ENCODE measurements at places on chromosomes 1 and 21.

GRCh38 chr1:40386359-40386723 lies 12.8 kb downstream of the SMAP2 start:
- DNase-seq, result no peak

DNA sequence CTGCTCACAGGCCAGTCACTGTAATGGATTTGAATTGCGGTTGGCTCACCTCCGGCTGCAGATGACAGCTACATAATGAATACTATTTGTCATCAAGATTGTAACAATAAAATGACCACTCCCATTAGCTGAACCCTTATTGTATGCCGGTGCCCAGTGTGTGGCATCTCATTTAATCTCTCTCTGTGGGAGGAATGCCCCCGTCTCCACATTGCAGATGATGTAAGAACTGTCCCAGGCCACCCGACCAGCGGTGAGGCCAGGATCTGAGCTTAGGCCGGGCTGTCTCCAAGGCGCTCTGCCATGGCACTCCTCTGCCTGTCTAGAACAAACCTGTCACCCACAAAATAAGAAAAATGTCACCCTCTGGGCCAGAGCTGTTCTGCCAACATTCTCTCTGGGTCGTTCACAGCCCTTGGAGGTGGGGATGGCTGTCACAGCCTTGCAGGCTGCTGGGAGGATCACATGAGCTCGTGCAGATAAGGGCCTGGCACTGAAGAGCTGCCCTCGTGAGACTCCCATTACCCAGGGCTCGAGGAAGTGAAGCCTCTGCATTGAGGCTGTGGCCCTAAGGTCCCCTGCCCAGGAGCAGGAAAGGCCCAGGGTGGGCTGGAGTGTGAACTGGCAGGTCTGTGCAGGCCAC lies 52.7 kb downstream of the ECE1 start:
- DNase-seq, result no peak

- DNase-seq, result no peak
These were observed 31.0 kb upstream of the SOX13 start for GRCh38 chr1:204041803-204042505.

DNA sequence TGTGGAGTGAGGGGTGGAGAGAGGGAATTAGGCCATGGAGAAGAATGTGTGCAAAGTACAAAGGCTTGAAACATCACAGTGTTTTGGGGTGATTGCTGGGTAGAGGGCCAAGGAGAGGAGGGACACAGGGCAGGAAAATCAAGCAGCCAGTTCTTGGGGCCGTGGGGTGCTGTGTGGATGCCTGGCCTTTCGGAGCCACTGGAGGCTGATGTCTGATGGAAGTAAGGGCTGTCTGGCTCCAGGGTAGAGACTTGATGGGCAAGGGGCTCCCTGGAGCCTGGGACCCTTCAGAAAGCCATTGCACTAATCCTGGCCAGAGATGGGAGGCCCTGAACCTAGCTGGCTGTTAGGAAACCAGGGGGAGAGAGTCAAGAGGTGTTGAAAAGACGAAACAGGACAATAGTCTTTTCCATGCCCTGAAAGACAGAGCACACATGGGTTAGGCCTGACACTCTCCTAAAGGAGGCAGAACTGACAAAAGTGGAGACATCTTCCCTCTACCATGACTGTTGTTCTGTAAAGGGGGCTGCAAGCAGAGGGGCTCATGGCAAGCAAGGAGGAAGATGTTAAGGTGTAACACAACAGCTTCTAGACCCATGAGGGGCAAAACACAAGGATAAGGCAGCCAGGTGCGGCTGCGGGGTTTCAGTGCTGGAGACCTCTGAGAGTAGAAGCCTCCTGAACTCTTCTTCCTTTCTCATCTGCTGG lies 21.0 kb downstream of the ATF3 start:
- DNase-seq, result no peak

- DNase-seq, result no peak
These were observed 18.3 kb upstream of the IFNGR2 start for GRCh38 chr21:33384841-33385331.

- DNase-seq, result peak; percentile 62
These were observed 57.0 kb downstream of the DISC1 start for GRCh38 chr1:231683439-231684165.

- DNase-seq, result no peak
These were observed 451.1 kb downstream of the RWDD3 start for GRCh38 chr1:95685081-95685480.

- no peak for DNase-seq
These were observed 290.5 kb downstream of the OMA1 start for GRCh38 chr1:58256041-58256440.

GRCh38 chr1:235759336-235759735 lies 107.4 kb downstream of the LYST start:
- DNase-seq, result no peak

GRCh38 chr1:207500306-207500705 lies 4.3 kb downstream of the CR1 start:
- no peak for DNase-seq

- no peak for DNase-seq
These were observed 531.8 kb upstream of the PRMT6 start for GRCh38 chr1:106524631-106525030.

GRCh38 chr1:204931768-204932572 lies 61.3 kb downstream of the NFASC start:
- no peak for DNase-seq

GRCh38 chr1:59116920-59117542 lies 179.9 kb upstream of the FGGY start:
- no peak for DNase-seq

GRCh38 chr1:25232866-25233784 lies 823 bp upstream of the SYF2 start:
- DNase-seq, result peak; percentile 42

- no peak for DNase-seq
These were observed 349.4 kb downstream of the HLX start for GRCh38 chr1:221228594-221228993.

GRCh38 chr1:230382001-230382491 lies 44.1 kb downstream of the PGBD5 start:
- peak; percentile 7 for DNase-seq

DNA sequence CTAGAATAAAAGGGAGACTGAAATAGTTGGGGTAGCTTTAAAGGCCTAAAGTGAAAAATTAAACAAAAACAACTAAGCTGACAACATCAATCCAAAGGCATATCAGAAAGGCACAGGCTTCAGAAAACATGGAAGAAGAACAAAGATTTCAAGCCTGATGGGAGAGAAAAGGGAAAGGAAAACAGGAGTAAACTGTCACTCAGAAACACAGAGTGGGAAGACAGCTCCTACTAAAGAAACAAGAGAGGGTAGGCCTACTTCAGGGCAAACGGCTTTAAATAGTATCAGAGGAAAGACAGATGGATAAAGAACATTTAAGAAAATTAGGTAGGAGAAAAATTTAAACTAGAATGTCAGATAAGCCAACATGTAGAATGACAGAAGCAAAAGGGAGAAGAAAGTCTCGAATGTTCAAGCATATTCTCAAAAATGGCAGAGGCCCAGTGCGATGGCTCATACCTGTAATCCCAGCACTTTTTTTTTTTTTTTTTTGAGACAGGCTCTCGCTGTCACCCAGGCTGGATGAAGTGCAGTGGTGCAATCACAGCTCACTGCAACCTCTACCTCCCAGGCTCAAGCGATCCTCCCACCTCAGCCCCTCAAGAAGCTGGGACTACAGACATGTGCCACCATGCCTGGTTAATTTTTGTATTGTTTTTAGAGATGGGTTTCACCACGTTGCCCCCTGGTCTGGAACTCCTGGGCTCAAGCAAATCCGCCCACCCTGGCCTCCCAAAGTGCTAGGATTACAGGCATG lies 7.6 kb downstream of the EGLN1 start:
- DNase-seq, result no peak

GRCh38 chr1:229411434-229412055 lies 22.3 kb downstream of the ACTA1 start:
- no peak for DNase-seq

GRCh38 chr21:17688912-17689874 lies 76.5 kb upstream of the BTG3 start:
- DNase-seq, result peak; percentile 95

GRCh38 chr1:210815641-210816550 lies 318.1 kb downstream of the KCNH1 start:
- DNase-seq, result no peak

- DNase-seq, result no peak
These were observed 26.4 kb upstream of the IGSF3 start for GRCh38 chr1:116693759-116694480.

- no peak for DNase-seq
These were observed 24.5 kb downstream of the COA6 start for GRCh38 chr1:234397732-234398131.

GRCh38 chr1:205484985-205485967 lies 19.2 kb upstream of the CDK18 start:
- peak; percentile 83 for DNase-seq

GRCh38 chr1:162892906-162893611 lies 32.1 kb upstream of the CCDC190 start:
- DNase-seq, result no peak

DNA sequence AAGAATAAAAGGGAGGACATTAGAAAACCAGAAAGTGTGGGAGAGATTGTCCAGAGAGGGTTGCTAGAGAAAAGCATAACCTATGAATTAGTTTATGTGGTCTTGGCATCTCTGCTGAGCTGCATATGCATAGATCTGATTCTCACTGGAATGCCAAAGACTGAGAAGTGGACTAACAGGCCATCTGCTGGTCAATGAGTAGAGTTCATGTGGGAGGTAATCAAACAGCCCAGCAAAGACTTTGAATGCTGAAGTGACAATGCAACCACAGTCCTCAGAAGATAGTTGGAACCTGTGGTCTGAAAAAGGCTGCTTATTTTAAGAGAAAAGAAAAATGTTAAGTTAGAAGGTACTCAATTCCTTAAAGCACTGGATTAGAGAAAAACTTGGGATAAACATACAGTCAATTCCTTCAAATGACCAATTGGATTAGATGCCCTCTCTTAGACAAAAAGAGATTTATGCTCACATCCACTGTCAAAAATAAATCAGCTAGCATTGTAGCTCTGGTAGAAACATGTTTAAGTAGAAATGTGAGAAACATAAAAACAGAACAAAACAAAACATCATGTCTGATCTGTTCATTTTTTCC lies 382.8 kb downstream of the AMY1C start:
- peak; percentile 10 for DNase-seq

GRCh38 chr1:31785020-31785946 lies 21.1 kb upstream of the ADGRB2 start:
- peak; percentile 32 for DNase-seq

- no peak for DNase-seq
These were observed 52.7 kb downstream of the TGFB2 start for GRCh38 chr1:218397752-218398339.

- no peak for DNase-seq
These were observed 127.6 kb downstream of the C1orf21 start for GRCh38 chr1:184514447-184514846.

DNA sequence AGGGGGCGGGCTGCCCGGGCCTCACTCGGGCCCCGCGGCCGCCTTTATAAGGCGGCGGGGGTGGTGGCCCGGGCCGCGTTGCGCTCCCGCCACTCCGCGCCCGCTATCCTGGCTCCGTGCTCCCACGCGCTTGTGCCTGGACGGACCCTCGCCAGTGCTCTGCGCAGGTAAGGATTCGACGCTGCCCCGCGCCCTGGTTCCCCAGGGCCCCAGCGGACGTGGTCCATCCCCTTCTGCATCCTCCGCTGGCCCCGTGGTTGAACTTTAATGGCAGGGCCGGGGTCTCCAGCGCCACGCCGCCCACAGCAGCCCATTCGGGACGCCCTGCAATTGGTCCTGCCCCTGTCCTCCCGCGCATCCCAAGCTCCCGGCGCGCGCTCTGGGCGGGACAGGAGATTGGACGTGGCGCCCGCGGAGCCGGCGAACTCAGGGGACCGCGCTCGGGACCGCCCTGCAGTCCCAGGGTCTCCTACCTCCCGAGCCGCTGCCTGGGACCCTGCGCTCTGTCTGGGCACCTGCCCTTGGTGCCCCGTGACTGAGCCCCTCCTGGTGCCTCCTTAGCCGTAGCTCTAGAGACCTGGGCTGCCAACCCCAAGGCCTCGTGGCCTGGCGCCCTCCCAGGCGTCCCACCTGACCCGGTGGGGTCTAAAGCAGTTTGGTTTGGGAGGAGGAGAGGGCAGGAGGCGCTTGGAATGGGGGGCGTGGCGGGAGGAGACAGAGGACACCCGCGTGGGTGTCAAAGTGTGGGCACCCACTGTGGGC lies at the start of gene ALPL:
TSS of gene ALPL (plus strand) at position 73 of the 762 bp plus-strand sequence. CDS start 44,659 bp downstream, outside the sequence.
- DNase-seq, result no peak

DNA sequence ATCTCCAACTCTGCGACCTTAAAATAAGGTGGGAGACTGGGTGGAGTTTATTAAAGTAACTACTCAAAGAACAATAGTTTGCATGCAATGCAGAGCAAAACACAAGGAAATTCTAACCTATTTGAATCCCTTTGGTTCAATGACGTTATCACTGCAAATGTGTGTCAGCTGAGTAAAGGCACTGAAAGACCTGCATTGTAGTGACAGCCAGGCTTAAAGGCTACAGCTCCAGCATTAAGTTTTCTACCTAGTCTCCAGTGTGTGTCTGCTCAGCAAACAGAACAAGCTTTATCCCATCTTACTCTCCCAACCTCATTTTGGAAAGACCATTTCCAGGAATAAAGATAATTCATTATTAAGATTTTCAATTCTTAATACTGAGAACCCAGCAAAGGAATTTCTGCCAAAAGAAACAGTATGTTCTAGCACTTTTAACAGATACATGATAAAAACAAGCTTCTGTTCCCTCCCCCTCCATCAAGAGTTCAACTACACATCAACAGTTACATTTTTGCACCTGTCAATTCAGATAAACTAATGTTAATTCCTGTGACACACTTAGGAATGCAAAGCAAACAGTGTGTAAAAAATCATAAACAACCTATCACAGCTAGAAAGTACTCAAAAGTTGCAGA lies 14.2 kb downstream of the PTP4A2 start:
- no peak for DNase-seq

GRCh38 chr1:119634016-119634415 lies 14.1 kb downstream of the ZNF697 start:
- no peak for DNase-seq

DNA sequence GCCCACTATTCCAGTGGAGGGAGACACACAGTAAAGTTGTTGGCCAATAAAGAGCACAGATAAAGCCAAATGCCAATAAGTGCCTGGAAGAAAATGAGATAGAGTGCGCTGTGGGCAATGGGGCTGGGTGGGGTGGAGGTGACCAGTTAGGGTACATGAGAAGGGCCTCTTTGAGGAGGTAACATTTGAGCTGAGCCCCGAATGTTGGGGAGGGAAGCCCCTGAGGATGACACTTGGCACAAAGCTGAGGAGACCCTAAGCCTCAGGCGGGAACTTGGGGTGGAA lies 979 bp downstream of the S100A9 start:
- DNase-seq, result no peak

- DNase-seq, result no peak
These were observed 1.5 kb downstream of the UBE2G2 start for GRCh38 chr21:44800103-44800502.

DNA sequence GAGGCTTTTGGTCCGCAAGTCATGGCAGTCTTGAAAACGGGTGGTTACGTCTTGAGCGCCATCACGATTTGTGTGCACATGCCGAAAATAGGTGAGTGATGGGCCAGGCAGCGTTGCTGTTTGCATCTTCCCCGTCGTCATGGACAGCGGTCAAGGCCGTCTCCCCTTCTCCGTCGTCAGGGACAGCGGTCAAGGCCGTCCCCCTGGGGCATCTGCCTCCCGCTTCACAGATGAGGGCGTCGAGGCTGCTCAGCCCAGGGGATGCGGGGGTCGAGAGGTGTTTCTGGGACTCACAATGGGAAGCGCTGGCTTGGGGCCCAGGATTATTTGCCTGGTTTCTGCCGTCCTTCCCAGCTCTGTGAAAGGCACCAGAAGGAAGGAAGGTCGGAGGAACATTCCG lies 162.2 kb downstream of the PRDM16 start:
- no peak for DNase-seq
